Neural crest cell (in vitro differentiated cells): ENCODE measurements at places on chromosomes 5 and 9. TPM values are rescaled to one million over a fixed set of nuclear protein-coding genes. Genes with fewer than 3 reads are reported as not detected.
A peak's percentile ranks its signal among the peaks of the same experiment; 100 is the strongest.

- no peaks in the 10 kb centered on the region for H3K4me1 ChIP-seq
- H3K27ac ChIP-seq: no peak overlapping the region
- no peak overlapping the region for H3K4me3 ChIP-seq
- peaks cover 5% of the 10 kb centered on the region for H3K27me3 ChIP-seq
Observed at GRCh38 chr5:169226895-169227294, 74.0 kb downstream of the SLIT3 start.

GRCh38 chr5:141780240-141780951 lies 97.8 kb downstream of the PCDH1 start:
- H3K27ac ChIP-seq: no peak overlapping the region
- no peak overlapping the region for H3K4me3 ChIP-seq
- no peaks in the 10 kb centered on the region for H3K27me3 ChIP-seq
- H3K36me3 ChIP-seq: no peaks in the 10 kb centered on the region
- DNase-seq: no peak

GRCh38 chr9:29212397-29213387 lies 1639.4 kb upstream of the C9orf72 start:
- peak overlapping the region; percentile 98 for H3K4me3 ChIP-seq
- H3K4me1 ChIP-seq: peaks cover 37% of the 10 kb centered on the region
- no peaks in the 10 kb centered on the region for H3K36me3 ChIP-seq
- DNase-seq: peak; percentile 29
- peaks cover 80% of the 10 kb centered on the region for H3K27me3 ChIP-seq
- H3K27ac ChIP-seq: no peak overlapping the region

DNA sequence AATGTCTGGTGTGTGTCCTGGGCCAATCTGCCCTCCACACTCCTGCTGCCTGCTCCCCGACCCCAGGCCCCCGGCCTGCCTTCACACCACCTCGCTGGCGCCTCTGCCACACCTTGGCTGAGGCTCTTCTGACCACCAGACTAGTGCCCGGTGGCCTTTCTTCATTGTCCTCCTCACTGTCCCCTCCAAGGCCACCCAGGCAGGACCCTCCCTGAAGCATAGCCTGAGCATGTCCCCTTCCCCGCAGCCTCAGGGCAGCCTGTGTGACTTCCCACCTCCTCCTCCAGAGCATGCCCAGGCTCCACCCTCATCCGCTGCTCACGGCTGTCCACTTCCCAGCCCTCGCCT lies 154.6 kb downstream of the OLFM1 start:
- H3K4me1 ChIP-seq: peaks cover 3% of the 10 kb centered on the region
- no peak for DNase-seq
- no peaks in the 10 kb centered on the region for H3K36me3 ChIP-seq
- no peaks in the 10 kb centered on the region for H3K27me3 ChIP-seq
- no peak overlapping the region for H3K27ac ChIP-seq

DNA sequence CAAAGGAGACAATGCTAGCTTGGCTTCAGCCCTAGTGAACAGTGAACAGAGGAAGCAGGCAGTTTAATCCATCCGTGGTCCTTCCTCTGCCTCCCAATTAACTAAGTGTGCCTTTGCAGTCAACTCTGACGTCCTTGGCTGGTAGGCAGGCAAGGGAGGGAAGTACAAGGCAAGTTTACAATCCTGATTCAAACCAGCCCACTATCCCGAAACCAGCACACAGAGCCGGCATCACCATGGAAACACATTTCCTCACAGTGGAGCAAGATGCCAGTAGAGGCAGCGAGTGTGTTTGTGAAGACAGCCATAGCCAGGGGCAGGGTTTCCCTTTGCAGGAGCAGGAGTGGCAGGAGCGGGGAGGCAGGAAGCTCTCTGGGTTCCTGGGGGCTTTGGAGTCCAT lies 73.9 kb downstream of the GOLPH3 start:
- H3K4me1 ChIP-seq: peaks cover 17% of the 10 kb centered on the region
- no peaks in the 10 kb centered on the region for H3K27me3 ChIP-seq
- no peak overlapping the region for H3K4me3 ChIP-seq
- H3K36me3 ChIP-seq: peaks cover 15% of the 10 kb centered on the region

DNA sequence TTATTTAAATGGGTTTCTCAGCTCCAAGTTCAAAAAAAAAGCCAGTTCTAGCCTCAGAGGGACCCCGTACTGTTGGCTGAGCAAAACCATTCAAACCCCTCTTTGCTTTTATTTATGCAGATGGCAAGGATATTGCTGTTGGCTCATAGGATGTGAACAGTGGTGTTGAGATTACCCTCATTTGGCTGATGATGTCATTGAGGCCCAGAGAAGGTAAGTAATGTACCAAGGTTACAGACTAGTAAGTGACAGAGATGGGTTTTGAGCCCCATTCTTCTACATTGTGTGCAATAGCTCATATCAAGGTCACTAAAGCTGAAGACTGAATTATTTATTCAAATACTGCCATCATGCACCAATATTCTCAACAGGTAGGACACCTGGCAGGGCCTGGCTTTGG lies 122.2 kb upstream of the PCA3 start:
- H3K4me3 ChIP-seq: no peak overlapping the region
- no peak for DNase-seq
- no peaks in the 10 kb centered on the region for H3K27me3 ChIP-seq
- H3K4me1 ChIP-seq: peaks cover 36% of the 10 kb centered on the region
- H3K36me3 ChIP-seq: no peaks in the 10 kb centered on the region

GRCh38 chr9:126688617-126689016 lies 74.9 kb downstream of the LMX1B start:
- H3K4me3 ChIP-seq: no peak overlapping the region
- H3K36me3 ChIP-seq: no peaks in the 10 kb centered on the region
- no peak for DNase-seq
- peaks cover 6% of the 10 kb centered on the region for H3K4me1 ChIP-seq
- H3K27me3 ChIP-seq: peaks cover 54% of the 10 kb centered on the region

DNA sequence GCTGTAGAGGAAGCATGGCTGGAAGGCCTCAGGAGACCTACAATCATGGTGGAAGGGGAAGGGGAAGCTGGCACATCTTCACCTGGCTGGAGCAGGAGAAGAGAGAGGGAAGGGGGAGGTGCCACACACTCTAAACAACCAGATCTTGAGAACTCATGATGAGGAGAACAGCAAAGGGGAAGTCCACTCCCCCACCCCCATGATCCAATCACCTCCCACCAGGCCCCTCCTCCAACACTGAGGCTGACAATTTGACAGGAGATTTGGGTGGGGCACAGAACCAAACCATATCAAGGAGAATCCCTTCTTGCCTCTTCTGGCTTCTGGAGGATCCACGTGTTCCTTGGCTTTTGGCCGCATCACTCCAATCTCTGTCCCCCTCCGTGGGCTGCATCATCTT lies 13.1 kb upstream of the CMBL start:
- H3K27ac ChIP-seq: no peak overlapping the region
- no peaks in the 10 kb centered on the region for H3K36me3 ChIP-seq
- no peaks in the 10 kb centered on the region for H3K27me3 ChIP-seq

DNA sequence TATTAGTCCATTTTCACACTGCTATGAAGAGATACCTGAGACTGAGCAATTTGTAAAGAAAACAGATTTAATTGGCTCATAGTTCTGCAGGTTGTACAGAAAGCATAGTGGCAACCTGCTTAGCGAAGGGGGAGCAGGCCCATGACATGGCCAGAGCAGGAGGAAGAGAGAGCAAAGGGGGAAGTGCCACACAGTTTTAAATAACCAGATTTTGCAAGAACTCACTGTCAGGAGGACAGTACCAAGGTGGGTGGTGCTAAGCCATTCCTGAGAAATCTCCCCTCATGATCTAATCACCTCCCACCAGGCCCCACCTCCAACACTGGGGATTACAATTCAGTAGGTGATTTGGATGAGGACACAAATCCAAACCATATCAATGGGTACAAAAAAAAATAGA lies 16.8 kb upstream of the PCSK5 start:
- DNase-seq: no peak
- peaks cover 7% of the 10 kb centered on the region for H3K27me3 ChIP-seq
- no peak overlapping the region for H3K27ac ChIP-seq
- no peak overlapping the region for H3K4me3 ChIP-seq
- H3K4me1 ChIP-seq: no peaks in the 10 kb centered on the region
- no peaks in the 10 kb centered on the region for H3K36me3 ChIP-seq

- no peaks in the 10 kb centered on the region for H3K36me3 ChIP-seq
- H3K27ac ChIP-seq: no peak overlapping the region
- no peak for DNase-seq
- H3K4me3 ChIP-seq: no peak overlapping the region
- peaks cover 17% of the 10 kb centered on the region for H3K27me3 ChIP-seq
- H3K4me1 ChIP-seq: no peaks in the 10 kb centered on the region
Observed at GRCh38 chr5:135296900-135297816, 101.9 kb downstream of the MACROH2A1 start.

- peaks cover 8% of the 10 kb centered on the region for H3K4me1 ChIP-seq
- no peak overlapping the region for H3K4me3 ChIP-seq
- no peaks in the 10 kb centered on the region for H3K27me3 ChIP-seq
Observed at GRCh38 chr9:112867275-112867991, 23.2 kb downstream of the SLC46A2 start.

Gene SLC34A1
- 0.16 TPM in 1 of 2 replicates, not detected in the other for total RNA-seq

Gene IGFBPL1
- 58.9 and 63.8 TPM in 2 replicates for total RNA-seq

Gene KCNMB1
- 0.09 TPM in 1 of 2 replicates, not detected in the other for total RNA-seq

Gene NDUFB6
- 55.5 and 56.7 TPM in 2 replicates for total RNA-seq

Gene LVRN
- 0.34 and 0.56 TPM in 2 replicates for total RNA-seq
